ENCODE measurements at places on chromosomes 2 and 18.
A peak's percentile ranks its signal among the peaks of the same experiment; 100 is the strongest.

GRCh38 chr2:176636401-176636800 is 367.2 kb downstream of the MTX2 start:
- DNase-seq = no peak

- DNase-seq = peak; percentile 75
Measured at GRCh38 chr2:238203973-238204683, 633 bp upstream of the ILKAP start.

- DNase-seq = no peak
Measured at GRCh38 chr2:218387369-218388194, 5.5 kb downstream of the SLC11A1 start.

DNA sequence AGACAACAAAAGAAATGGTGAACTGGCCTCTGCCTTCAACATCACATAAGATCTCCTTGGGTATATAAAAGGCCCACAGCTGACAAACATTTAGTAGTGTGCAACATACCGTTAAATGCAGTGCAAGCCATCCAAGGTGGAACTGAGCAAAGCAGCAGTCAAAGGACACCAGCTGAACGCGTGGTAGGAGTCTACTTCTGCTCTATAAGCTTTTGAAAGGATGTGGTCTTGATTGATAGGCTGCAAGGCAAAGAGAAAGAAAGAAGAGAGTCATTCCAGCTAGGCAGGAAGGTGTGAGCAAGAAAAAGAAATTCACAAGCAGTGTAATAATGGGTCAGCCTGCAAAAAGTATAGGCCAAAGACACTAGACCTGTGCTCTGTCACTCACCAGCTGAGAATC is 356.3 kb downstream of the SATB2 start:
- no peak for DNase-seq

DNA sequence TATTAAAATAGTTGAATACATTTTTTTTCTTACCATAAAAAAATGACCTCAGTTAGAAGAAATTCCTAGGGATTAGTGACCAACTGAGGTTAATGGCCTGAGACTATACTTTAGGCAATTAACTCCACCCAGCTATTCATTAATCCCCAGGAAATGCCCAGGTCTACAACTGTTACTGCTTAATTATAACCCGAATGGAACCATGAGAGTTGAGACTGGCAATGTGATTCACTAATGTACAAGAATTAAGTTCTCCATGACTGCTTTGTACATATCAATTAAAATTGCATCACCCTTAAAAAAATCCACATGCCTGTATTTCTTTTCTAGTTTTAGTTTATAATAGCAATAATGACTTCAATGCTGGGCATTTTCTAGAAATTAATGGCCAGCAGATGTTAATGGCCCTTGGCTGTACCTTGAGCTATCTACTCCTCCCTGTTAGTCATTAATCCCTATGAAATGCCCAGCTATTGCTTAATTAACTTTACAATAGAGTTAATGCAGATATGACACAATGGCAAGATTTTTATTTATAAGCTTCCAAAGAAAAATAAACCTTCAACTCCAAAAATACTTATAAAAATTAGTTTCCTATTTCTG is 44.1 kb downstream of the ERBB4 start:
- no peak for DNase-seq

GRCh38 chr2:174573621-174574081 is 24.0 kb downstream of the WIPF1 start:
- DNase-seq = no peak

DNA sequence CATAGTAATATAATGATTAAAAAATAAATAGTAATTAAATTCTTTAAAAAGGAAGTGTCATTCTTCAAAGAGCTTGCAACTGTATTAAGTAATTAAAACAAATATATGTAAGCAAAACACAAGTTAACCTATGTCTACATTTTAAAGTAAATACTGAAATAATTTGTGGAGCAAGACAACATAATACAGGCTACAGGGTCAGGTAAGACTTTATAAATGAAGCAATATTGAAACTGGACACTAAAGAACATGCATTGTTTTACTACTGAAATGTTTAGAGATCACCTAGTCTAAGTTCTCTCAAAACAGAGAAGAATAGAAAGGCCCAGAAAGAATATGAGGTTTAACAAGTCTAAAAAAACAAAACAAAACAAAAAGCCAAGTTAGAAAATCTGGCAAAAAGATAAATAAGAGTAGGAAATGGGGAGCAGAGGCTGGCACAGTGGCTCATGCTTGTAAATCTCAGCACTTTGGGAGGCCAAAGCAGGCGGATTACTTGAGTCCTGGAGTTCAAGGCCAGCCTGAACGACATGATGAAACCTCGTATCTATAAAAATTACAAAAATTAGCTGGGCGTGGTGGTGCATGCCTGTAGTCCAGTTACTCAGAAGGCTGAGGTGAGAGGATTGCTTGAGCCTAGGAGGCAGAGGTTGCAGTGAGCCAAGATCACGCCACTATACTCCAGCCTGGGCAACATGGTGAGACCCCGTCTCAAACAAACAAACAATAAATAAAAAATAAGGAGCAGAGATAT is 34.4 kb downstream of the VPS54 start:
- no peak for DNase-seq

- DNase-seq = no peak
Measured at GRCh38 chr2:237860273-237860935, 981 bp downstream of the RAMP1 start.

- no peak for DNase-seq
Measured at GRCh38 chr2:36559221-36559942, 38.6 kb downstream of the FEZ2 start.

Measured in left forelimb (tissue), 1 donor.